ENCODE measurements at places on chromosomes 3 and 15. TPM values are rescaled to one million over a fixed set of nuclear protein-coding genes. Genes with fewer than 3 reads are reported as not detected.

The SCG5 gene
- polyA plus RNA-seq = 291 TPM

The PPP4R2 gene
- 37.7 TPM for polyA plus RNA-seq

The TGM4 gene
- polyA plus RNA-seq = 0.17 TPM

The TERB2 gene
- polyA plus RNA-seq = not detected

The CCDC33 gene
- 3.0 TPM for polyA plus RNA-seq

The CCDC66 gene
- 26.9 TPM for polyA plus RNA-seq

The PLD1 gene
- polyA plus RNA-seq = 39.0 TPM

The UROC1 gene
- 0.35 TPM for polyA plus RNA-seq

The GORASP1 gene
- 98.8 TPM for polyA plus RNA-seq

The RBMS3 gene
- 29.1 TPM for polyA plus RNA-seq

The NUP210 gene
- 15.2 TPM for polyA plus RNA-seq

The ZNF197 gene
- polyA plus RNA-seq = 25.5 TPM

The THPO gene
- 1.8 TPM for polyA plus RNA-seq

The ROPN1 gene
- polyA plus RNA-seq = not detected

The SATB1 gene
- polyA plus RNA-seq = 96.9 TPM

The RPP14 gene
- 14.4 TPM for polyA plus RNA-seq

The SCAANT1 gene
- polyA plus RNA-seq = not detected

The CDHR4 gene
- 0.59 TPM for polyA plus RNA-seq

The CPLX3 gene
- 0.68 TPM for polyA plus RNA-seq

The GPR62 gene
- polyA plus RNA-seq = 2.5 TPM

The U2SURP gene
- 100 TPM for polyA plus RNA-seq

The LSMEM2 gene
- 1.1 TPM for polyA plus RNA-seq

The ISLR2 gene
- 15.4 TPM for polyA plus RNA-seq

The EPHA3 gene
- 14.1 TPM for polyA plus RNA-seq

The CD86 gene
- 3.8 TPM for polyA plus RNA-seq

The KLF15 gene
- 26.3 TPM for polyA plus RNA-seq

The EPHB1 gene
- 31.0 TPM for polyA plus RNA-seq

The ARGFX gene
- polyA plus RNA-seq = not detected

The PRR20G gene
- not detected for polyA plus RNA-seq

The CPEB1 gene
- polyA plus RNA-seq = 8.2 TPM

The GXYLT2 gene
- polyA plus RNA-seq = 5.9 TPM

The KNL1 gene
- 8.7 TPM for polyA plus RNA-seq

The HTR3E gene
- polyA plus RNA-seq = not detected

The GOLGA6B gene
- not detected for polyA plus RNA-seq

The CCDC54 gene
- not detected for polyA plus RNA-seq

The ST3GAL6 gene
- polyA plus RNA-seq = 21.8 TPM

The PARP3 gene
- polyA plus RNA-seq = 14.7 TPM

The PFN2 gene
- 719 TPM for polyA plus RNA-seq

The MUC13 gene
- polyA plus RNA-seq = not detected

The SLCO2A1 gene
- 12.5 TPM for polyA plus RNA-seq

The ADGRG7 gene
- not detected for polyA plus RNA-seq

The KLHL40 gene
- 0.21 TPM for polyA plus RNA-seq

The ECE2 gene
- 23.1 TPM for polyA plus RNA-seq

The TARS3 gene
- polyA plus RNA-seq = 29.5 TPM

The EID1 gene
- 358 TPM for polyA plus RNA-seq
